ENCODE measurements at places on chromosomes 2 and 18.
A peak's percentile ranks its signal among the peaks of the same experiment; 100 is the strongest.

DNA sequence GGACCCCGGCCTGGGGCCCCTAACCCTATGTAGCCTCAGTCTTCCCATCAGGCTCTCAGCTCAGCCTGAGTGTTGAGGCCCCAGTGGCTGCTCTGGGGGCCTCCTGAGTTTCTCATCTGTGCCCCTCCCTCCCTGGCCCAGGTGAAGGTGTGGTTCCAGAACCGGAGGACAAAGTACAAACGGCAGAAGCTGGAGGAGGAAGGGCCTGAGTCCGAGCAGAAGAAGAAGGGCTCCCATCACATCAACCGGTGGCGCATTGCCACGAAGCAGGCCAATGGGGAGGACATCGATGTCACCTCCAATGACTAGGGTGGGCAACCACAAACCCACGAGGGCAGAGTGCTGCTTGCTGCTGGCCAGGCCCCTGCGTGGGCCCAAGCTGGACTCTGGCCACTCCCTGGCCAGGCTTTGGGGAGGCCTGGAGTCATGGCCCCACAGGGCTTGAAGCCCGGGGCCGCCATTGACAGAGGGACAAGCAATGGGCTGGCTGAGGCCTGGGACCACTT lies 16.4 kb downstream of the EMX1 start:
- no peak for DNase-seq

- no peak for DNase-seq
These were observed 323.5 kb upstream of the CRIM1 start for GRCh38 chr2:36032046-36032445.

GRCh38 chr2:41992671-41993434 lies 55.0 kb upstream of the PKDCC start:
- DNase-seq: no peak

DNA sequence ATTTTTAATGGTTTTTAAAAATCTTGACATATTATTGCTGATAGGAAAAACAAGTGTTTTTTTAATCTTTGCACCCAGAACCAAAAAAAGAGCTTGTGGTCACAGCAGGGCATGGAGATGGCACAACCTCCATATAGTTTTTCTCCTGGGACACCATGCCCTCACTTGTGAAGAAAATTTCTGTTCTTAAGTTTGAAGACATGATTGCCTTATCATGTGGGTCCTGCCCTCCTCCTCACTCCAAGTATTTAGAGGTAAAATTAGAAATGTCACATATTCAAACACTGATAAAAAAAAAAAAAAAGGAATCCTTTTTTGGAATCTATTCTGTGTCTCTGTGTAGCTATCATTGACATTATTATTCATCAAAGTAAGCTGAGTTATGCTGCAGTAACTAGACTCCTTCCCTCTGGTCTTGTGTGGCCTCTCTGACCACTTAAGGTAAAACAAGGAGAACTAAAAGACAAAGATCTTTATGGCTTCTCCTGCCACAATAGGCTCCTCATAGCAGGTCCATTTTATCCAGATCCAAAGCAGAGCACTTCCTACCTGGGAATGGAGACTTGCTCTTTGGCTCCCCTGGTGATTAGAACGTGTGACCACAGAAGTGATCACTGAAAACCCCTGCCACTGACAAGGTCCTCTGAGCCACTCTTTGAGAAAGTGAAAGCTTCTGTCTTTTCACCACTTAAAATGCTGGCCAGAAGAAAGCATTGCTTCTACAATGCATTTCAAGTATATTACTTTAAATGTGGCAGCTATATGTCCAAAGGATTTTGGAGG lies 19.8 kb downstream of the ADD2 start:
- no peak for DNase-seq

- no peak for DNase-seq
These were observed 218.6 kb downstream of the DYM start for GRCh38 chr18:49241852-49242251.

GRCh38 chr2:238456970-238457926 lies 30.5 kb downstream of the ASB1 start:
- no peak for DNase-seq

GRCh38 chr18:37533647-37534584 lies 31.7 kb downstream of the CELF4 start:
- peak; percentile 67 for DNase-seq

- no peak for DNase-seq
These were observed 70.3 kb downstream of the LNPK start for GRCh38 chr2:175931805-175932204.

DNA sequence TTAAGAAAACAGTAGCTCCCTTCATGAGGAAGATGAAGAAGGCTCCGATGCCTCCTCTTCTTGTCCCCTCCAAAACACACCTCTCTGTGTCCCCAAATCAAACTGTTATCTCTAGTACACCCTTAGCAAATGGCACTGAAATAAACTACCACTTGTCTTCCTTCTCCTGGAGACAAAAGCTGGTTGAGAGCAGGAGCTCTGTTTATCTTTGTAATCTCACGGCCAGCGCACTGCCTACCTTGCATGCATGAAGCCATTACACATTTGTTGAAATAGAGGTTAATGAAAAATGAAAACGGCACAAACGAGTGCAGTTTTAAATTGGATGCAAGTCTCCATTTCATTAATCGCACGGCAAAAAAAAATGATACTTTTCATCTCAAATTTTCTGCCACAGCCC lies 113.7 kb downstream of the EPB41L3 start:
- DNase-seq: no peak

GRCh38 chr18:73746101-73746500 lies 401.5 kb downstream of the FBXO15 start:
- no peak for DNase-seq

DNA sequence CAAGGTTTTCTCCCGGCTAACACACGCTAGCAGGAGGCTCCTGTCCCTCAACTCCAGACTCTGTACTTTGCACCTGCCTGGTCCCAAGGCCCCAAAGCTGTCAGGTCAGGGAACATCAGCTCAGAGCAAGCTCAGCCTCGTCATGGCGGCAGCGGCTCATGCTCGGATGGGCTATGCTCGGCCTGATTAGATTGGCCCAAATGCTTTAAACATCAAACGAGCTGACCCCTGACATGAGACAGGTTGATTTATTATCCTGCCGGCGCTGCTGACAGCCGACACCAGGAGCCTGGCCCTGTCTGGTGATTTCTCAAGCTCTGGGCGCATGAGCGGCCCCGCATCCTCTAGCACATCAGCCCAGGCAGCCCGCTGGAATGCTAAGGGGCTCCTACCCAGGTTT lies 436.4 kb downstream of the EIPR1 start:
- no peak for DNase-seq

DNA sequence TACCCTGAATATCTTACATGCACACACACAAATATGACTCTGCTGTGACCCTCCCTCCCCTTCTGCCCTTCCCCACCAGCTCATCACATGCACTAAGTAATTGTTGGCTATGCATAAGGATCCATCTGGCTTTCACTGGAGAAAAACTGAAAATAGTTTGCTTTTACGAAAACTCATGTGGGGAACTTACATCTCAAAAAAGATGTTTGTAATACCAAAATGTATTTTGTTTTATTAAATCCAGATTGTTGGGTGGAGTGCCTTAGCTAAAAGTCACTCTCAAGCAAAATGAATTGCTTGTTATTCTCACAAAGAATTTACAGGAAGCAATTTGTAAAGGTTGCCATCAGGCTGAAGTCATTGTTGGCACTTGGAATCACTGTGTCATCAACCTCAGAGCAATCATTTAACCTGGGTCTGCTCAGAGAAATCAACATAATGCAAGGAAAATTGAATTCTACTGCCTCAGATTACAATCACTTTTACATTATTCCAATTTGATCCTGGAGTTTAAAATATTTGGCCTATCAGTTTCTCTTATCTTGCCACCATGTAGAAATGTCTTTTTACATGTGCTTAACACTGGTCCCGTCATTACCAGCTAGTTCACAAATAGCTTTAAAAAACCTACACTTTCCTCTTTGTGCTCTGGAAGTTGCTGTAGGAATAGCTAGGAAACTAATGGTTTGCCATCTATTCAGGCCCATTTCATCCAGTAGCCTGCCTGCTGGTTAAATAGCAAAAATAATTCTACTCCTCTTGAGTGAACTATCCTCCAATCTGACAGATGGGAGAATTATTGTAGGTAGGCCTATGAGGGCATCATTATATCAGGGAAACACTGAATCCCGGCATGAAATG lies 90.3 kb upstream of the TMEM17 start:
- no peak for DNase-seq

- DNase-seq: no peak
These were observed 321.5 kb downstream of the GALNT13 start for GRCh38 chr2:154193246-154193645.

DNA sequence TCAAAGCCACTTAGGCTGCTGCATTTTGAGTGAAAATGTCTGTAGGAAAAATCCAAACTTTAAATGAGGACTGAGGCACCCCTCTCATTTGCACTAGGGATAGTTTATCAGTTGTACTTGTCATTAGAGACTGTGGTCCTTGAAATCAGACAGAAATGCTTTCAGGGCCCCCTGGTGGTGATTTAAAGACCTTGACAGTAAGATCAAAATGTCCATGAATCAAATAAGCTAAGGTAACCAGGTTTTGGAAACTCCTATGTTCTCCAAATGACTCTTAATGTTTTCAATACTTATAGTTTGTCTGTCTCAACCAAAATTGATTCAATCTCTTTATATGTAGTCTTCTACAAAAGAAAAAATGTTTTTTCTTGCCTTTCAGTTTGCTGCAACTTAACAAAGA lies 28.8 kb upstream of the DDX18 start:
- DNase-seq: peak; percentile 73

GRCh38 chr2:38615237-38615636 lies 12.5 kb upstream of the HNRNPLL start:
- DNase-seq: no peak

DNA sequence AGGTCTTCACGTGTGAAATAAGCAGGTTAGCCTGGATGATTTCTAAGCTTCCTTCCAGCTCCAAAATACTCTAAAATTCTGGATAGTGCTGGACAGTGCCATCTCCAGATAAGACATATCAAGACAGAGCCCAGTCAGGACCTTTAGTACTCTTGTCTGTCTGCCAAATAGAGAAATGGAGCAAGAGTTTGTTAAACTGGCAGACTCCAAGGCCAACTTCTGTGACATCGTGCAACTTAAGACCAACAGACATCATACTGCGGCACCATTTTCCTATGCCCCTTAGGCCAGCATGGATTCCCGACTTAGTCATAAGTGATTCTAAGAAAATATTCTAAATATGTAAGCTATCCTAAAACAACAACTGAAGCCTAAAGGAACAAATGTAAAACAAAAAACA lies 118.6 kb downstream of the RBMS1 start:
- no peak for DNase-seq

Measured in OCI-LY7 (cell line).